ENCODE measurements at places on chromosomes 7 and 10. TPM values are rescaled to one million over a fixed set of nuclear protein-coding genes. Genes with fewer than 3 reads are reported as not detected.

GRCh38 chr7:42016517-42016916 lies 220.5 kb downstream of the GLI3 start:
- no peak for DNase-seq

- no peak for DNase-seq
Measured at GRCh38 chr7:106050002-106050745, 61.9 kb downstream of the SYPL1 start.

DNA sequence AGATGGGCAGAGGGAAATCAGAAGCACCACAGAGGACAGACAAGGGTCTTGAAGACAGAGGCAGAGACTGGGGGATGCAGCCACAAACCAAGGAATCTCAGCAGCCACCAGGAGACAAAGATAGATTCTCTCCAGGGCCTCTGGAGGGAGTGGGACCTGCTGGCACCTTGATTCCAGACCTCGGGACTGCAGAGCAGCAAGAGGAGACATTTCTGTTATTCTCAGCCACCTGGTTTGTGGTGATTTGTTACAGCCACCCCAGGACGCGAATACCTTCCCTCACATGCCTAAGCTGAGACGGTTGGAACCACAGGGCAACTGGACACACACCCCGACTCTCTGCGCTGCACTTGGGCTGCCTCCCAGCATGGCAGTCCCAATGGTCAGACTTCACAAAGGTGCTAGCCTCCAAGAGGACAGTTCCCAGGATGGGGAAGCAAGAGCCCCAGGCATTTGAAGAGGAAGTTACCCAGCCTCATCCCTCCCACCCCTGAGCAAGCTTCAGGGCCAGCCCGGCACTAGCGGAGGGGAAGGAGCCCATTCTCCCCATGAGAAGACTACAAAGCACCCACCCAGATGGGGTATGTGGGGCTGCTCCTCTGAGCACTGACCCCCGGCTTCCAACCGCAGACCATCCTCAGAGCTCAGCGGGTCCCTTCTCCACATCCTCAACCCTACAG lies 104.6 kb upstream of the INSIG1 start:
- DNase-seq: no peak

DNA sequence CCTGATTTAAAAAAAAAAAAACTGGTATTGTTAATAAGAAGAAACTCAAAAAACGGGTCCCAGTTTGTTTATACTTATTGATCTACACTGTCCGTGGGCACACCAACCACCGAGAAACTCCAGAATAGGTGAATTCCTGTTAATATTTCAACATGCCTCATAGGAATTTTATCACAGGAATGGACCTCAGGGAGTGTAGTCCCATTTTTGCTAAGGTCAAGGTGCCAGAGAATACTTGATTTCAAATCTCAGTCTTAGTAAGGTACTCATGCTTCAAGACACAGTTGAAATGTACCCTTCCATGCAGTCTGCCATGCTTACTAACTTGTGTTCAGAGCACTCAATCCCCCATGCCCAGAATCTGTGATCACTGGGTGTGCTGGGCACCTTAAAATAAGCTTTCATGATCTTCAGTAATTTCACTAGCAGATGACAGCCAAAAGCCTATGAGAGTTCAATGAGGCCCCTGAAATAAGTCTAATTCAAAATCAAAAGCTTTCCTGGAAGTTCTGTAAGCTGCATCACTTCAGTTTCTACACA lies 385.7 kb downstream of the TNS3 start:
- DNase-seq: no peak

DNA sequence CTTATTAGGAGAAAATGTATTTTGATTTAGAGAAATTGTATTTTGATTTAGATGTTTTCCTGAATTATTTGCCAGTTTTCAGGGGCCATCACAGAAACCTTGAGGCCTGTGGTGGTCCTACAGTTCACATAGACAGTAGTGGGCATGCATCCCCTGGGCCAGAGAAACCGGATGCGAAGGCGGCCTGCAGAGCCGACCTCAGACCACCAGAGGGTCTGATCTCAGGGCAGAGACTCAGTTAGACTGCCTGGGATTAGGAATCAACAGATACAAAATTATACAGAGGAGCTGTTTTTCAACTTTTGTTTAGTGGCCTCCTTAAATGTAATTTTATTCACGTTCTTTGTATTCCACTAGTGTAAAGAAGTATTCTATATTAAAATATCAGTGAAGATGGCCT lies 158.4 kb downstream of the PAXIP1 start:
- DNase-seq: no peak

DNA sequence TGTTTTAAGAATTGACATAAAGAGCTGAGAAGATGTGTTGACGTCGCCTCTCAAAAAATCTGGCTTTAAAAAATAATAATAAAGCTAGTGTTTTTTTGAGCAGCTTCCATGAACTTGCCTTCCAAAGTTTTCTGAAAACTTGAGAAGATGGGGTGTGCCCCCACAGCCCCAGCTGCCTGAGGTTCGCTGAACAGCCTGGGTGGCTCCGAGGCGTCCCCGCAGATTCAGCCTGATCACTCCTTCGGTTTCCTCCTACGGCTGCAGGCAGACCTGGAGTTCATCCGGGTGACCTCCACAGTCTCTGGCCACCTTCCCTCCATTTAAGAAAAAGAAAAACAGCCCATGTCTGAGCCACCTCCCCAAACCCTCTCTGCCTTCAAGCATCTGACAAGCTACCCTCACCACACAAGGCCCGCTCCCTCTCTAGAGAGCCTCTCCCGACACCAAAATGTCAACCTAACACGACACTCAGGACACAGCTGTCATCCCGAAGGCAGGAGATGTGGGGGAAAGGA lies 177.8 kb downstream of the PTPRN2 start:
- DNase-seq: no peak

GRCh38 chr7:116984917-116985316 lies 31.6 kb downstream of the ST7 start:
- no peak for DNase-seq

DNA sequence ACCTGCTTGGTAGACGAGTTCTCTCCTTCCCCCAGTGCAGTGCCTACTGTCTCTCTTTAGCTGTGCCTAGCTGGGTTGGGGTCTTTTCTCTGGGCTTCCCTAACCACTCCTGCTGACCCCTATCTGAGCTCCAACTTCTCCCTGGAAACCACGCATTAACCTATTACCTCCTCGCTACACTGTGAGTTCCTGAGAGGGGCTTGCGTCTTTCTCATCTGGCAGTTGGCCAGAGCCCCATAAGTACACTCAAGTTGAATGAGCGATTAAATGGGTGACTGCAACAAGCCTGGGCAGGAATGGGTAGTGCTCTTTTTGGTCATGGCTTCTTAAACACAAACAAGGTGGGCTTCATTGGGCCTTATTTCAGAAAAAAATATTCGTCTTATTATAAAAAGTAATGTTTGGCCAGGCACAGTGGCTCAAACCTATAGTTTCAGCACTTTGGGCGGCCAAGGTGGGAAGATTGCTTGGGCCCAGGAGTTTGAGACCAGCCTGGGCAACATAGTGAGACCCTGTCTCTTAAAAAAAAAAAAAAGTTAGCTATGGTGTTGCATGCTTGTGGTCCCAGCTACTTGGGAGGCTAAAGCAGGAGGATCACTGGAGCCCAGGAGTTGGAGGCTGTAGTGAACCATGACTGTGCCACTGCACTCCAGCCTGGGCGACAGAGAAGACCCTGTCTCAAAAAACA lies 41.4 kb downstream of the SYPL1 start:
- no peak for DNase-seq

DNA sequence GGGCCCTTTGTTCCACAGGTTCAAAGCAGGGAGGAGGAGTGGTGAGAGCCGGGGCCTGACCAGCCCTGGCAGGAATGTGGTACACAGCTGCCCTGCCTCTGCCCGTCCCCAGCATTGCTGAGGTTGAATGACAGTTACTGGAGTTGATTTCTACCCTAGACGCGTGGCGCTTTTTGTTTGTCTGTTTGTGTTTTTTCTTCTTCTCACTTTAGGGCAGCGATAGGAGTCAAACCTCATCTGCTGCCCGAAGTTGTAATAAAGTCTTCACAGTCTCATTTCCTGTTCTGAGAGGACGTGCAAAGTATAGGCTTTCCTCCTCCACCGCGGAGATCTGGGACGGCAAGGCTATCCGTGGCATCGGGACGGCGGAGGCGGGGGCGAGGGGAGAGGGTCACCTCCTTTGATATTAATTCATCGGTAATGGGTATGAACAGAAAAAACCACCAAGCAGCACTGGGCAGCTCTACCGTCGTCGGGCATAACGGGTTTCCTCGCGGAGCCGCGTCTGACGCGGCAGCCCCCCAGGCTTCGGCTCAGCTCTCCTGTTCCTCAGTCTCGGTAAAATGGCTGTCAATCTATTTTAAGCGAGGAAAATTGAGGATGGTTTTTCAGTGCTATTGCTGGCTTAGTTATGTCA lies 160.8 kb downstream of the LRMDA start:
- DNase-seq: no peak

DNA sequence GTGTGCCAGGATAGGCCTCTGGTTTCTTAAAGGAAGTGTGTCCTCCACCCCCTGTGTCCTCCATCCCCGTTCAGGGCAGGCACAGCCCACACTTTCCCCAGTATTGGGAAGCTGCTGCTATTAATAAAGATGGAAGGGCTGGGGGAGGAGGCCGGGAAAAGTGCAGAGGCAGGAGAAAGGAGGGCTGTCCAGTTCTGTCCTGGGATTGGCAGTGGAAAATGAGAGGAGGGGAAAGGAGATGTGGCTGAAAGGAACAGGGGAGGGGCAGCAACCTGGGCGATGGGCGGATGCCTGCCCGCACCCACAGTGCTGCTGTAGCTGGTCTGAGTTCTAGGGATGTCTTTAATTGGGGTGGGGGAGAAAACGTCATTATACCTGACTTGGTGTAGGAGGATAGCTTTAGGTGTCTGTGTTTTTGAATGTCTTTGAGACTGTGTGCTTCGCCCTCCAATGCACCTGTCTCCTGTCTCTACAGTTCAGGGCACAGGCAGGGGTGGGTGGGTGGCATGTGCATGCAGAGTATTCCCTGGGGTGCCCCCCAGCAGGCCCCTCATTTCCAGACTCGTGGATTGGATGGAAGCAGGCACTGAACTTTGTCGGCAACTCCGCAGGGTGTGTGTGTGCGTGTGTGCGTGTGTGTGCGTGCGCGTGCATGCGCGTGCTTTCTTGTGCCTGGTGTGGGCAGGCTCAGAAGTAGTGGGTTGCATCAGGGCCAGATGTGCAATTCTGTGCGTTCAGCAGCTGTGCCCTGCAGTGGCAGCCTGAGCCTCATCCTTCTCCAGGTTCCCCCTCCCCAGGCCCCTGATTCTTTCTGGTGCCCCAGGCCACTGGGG lies 2.5 kb downstream of the TRIM8 start:
- peak; percentile 58 for DNase-seq

DNA sequence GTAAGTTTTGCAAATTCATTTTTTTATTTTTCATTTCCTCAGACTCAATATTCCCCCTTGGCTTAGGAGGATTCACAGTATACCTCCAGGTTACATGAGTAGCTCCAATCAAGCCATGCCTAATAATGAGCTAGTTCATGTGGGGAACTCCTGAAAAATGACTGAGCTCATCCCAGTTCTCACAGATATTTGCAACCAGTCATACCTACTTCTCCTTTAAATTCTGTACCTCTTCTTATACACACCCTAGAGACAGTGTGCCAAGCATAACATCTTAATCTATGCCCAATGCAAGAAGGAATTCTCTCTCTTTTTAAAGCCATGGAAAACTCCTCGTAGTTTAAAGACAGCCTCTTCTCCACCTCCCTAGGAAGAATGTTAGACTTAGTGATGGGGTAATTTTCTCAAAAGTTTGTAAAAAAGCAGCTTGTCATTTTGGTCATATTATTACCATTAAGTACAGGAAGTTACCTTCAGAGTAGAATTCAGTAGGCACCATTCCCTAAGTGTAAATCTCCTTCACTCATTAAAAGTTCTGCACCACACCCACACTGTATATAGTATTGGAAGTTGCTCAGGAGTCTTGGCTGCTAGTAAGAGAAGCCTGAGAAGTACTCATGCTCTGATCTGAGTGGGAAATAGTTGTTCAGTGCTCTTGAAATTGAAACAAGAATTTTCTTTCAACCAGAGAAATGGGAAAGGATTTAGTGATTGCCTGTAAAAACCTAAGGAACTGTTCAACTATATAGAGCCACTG lies 72.7 kb downstream of the PTPRZ1 start:
- DNase-seq: no peak

- DNase-seq: no peak
Measured at GRCh38 chr10:114408968-114409444, 4.7 kb upstream of the AFAP1L2 start.

DNA sequence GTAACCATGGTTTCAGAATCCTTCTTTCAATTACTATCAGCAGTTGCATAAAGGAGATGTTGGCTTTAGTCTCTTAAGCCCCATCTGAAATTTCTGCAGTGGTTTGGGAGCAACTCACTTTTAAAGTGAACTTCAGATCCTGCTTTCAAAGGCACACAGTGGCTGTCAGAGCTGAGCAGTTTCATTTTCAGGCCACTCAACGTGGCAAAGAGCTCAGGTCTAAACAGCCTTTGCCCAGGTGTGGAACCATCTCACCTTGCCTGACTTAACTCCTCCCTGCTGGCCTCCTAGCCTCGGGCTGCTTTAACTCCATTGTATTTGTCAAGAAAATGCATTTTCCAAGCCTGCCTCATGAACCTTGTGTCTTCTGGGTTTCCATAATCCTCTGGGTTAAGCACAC lies 197.5 kb upstream of the KMT2E start:
- DNase-seq: no peak

- no peak for DNase-seq
Measured at GRCh38 chr10:74047304-74047703, 49.4 kb downstream of the VCL start.

- DNase-seq: no peak
Measured at GRCh38 chr10:121753726-121754476, 155.7 kb upstream of the FGFR2 start.

DNA sequence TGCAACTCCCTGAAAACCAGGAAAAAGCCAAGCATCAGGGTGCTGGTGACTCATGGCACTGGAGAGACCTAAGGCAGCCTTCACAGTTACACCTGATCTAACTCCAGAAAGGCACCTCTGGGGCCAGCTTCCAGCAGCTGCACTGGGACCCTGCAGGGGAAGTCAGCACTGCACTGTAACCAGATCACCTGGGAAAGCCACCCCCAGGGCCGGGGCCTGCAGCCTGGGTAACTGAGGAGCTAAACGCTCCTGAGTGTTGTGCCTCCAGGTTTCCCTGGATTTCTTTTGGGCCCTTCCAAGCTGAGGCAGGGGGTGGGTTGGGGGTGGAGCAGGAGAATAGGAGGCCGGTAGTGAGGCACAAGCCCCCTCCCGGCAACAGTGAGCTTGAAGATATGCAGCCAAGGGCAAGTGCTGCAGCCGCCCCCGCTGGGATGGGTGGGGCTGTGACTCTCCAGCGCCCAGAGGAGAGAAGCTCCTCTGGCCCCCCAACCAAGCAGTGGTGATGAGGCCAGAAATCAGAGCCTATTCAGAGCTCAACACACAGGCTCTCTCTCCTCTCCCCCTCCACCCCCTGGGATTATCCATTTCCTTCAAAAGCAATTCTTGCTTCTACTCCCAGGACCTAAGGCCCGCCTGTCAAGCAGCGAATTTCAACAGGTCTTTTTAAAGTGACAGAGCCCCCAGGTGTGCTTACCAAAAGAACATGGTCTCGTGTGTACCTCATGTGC lies 2.6 kb downstream of the CXCL12 start:
- DNase-seq: no peak

Gene ITIH5
- not detected for total RNA-seq

Gene FEZF1
- not detected for total RNA-seq

Gene FOXP2
- not detected for total RNA-seq

Gene PODXL
- 1.5 TPM for total RNA-seq

Gene ADAMTS14
- total RNA-seq: not detected

Gene RGS10
- 166 TPM for total RNA-seq

Gene CLIP2
- total RNA-seq: 1.5 TPM

Gene MGAM2
- total RNA-seq: not detected

Gene TRIL
- total RNA-seq: not detected

Gene SCRN1
- 12.2 TPM for total RNA-seq
